ENCODE measurements at places on chromosomes 12 and 14. TPM values are rescaled to one million over a fixed set of nuclear protein-coding genes. Genes with fewer than 3 reads are reported as not detected.

DNA sequence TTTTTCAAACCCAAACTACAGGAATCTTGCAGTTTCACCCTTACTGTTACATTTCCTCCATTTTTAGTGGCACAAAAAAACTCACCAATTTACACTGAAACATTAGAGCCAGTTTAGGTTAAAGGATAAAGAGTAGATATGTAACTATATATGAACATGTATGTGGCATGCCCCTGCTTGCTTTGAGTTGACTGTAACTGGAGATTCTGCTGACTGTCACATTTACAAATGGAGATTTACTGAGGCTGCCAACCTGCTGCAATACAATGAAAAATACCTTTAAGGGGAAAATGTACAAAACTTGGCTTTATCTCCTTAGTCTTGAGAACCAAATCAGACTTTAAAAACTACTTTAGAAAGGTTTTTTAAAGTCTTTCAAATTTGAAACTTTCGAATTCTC lies 28.3 kb downstream of the STON2 start:
- DNase-seq, result no peak

DNA sequence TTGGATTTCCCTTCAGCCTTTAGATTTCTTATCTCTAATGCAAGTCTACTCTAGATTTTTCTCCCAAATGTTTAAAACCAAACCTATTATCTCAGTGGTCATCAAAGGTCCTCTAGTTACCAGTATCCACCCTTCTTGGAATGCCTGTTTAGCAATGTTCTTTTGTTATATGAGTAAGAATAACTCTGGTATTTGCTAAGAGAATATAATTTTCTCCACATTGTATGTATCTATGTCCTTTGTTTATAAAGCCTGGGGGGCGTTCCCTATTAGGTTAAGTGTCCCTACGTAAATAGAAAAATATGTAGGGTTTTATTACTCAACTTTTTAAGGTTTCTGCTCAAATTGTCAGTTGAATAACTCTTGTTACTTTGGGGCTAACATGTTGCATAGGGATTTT lies 27.3 kb downstream of the PPM1A start:
- no peak for DNase-seq

DEPDC4 gene
- 2.8 TPM for total RNA-seq

AICDA gene
- total RNA-seq, result not detected

DNA sequence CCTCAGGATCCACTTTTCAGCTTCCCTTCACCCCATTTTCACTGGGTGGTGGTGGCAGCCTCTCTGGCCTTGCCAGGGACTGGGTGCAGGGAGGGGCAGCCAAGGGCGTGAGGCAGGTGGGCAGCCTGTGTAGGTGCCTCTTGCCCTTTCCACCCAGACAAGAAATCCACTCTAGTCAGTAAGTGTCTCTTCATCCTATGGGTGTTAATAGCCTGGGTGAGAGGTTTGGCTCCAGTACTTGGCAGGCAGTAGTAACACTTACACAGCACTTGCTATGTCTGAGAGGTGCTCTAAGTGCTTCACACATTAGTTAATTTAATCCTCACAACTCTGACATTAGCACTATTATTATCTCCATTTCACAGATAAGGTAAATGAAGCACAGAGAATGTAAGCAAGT lies 171.9 kb downstream of the EMP1 start:
- DNase-seq, result no peak

DNA sequence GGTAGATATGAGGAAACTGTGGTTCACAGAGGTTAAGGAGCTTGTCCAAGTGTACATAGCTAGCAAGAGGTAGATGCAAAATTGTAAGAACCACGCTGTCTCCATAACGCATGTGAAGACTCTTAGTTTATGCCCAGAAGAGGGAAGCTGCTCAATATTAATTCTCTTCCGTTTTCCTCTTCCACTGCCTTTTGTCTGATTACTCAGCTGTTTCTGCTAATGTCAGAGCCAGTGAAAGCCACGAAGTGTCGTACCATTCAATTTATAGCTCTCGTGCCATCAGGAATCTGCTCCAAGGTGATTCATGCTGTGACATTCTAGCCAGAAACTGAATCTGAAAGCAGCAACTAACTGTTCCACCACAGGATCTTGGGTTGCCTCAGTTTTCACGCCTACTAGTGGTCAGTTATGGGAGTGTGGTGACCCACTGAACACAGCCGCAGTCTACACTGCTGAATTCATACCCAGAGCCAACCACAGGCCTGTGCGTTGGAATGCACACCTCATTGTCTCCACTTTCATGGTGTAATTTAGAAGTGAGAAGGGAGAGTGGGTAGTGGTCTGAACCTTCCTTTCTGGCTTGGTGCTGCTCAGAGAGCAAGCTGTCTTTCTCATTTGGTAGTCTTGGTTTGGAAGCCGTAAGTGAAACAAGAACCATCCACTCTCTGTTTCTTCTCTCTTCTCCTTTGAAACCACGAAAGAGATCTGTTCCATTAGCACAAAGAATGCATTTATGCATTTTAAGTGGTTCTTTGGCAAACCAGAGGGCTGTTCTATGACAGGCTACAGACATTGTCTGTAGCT lies 74.2 kb upstream of the NAP1L1 start:
- no peak for DNase-seq

- no peak for DNase-seq
These were observed 253.4 kb downstream of the GXYLT1 start for GRCh38 chr12:41891226-41891625.

GRCh38 chr14:104604458-104605449 lies at the start of gene TMEM179:
TMEM179 (minus strand) TSS chr14:104604772; CDS start chr14:104604741, 31 bp downstream.
- DNase-seq, result peak; percentile 68

DACT1 gene
- 47.7 TPM for total RNA-seq

All from cerebellum (tissue), 4 donors.